Right lung (tissue), 10 donors: ENCODE measurements at places on chromosomes 7 and 10.

- DNase-seq = no peak
These were observed 409.0 kb downstream of the CDC14C start for GRCh38 chr7:49333180-49333881.

- no peak for DNase-seq
These were observed 93.7 kb downstream of the ELAPOR2 start for GRCh38 chr7:86965727-86966120.

DNA sequence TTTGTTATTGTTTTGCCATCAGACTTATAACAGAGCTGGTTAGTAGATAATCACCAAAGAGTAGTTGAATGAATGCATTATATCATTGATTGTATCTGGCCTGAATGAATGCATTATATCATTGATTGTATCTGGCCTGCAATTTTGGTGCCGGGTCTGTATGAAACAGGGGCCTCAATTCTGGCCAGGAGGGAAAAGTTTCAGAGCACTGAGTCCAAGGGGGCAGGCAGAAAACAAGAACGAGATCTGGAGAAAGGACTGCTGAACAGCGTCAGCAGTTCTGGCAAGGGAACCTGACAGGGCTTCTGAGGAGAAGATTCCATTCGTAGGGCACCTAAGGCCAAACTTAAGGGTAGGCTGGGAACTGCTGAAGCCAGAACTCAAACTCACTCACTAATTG, 128.0 kb downstream of the SEMA3C start:
- no peak for DNase-seq

- DNase-seq = no peak
These were observed 38.3 kb downstream of the TSPAN15 start for GRCh38 chr10:69489506-69490090.

DNA sequence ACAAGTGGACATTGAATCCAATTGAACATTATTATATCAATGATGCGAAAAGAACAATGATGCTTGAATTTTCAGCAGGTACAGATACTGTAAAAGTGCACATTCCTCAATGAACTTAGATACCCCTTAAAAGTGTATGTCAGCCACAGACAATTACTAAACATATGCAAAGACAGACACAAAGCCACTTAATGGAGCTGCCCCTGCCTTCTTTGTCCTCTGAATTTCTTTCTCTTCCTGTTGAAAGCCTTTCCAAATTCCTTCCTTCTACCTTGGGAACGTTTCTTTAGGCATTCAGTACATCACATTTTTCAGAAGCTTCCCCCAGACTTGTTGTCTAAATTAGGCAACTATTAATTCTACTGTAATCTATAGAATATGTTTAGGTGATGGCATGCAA, 706.8 kb upstream of the MBL2 start:
- no peak for DNase-seq

- no peak for DNase-seq
These were observed 10.7 kb downstream of the MRC1 start for GRCh38 chr10:17819836-17820235.

GRCh38 chr7:151076863-151077704, 3.5 kb downstream of the FASTK start:
- DNase-seq = no peak

DNA sequence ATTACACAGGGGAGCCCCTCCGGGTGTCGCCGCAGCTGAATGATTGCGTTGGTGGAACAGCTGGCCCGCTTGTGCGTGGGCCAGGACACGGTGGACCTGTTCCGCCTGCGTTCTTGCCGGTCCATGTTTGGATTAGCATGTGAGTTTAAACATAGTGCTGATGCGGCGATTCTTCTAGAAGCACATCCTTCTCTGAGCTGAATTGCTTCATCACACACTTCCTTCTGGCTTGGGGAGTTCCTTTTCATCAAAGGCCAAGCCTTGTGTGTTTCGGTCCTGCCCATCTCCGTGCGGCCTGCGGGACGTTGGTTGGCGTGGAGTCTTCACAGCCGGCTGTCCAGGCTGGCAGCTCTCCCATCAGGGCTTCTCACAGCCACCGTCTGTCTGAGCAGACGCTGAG, 45.5 kb upstream of the SLC29A4 start:
- peak; percentile 72 for DNase-seq

- no peak for DNase-seq
These were observed 25.4 kb upstream of the GATAD1 start for GRCh38 chr7:92421676-92422435.
